ENCODE measurements at places on chromosomes 5 and 9. TPM values are rescaled to one million over a fixed set of nuclear protein-coding genes. Genes with fewer than 3 reads are reported as not detected.

The HINT2 gene
- total RNA-seq = 67.7 TPM

The LCNL1 gene
- not detected for total RNA-seq

The LCP2 gene
- total RNA-seq = 239 TPM

The MELK gene
- 57.7 TPM for total RNA-seq

The ARID3C gene
- 0.25 TPM for total RNA-seq

The IL5 gene
- total RNA-seq = 18.7 TPM

The GRPEL2 gene
- total RNA-seq = 36.7 TPM

The LHX3 gene
- total RNA-seq = not detected

The CFAP77 gene
- total RNA-seq = not detected

The BAAT gene
- not detected for total RNA-seq

The SLC25A48 gene
- total RNA-seq = not detected
